Inflammatory macrophage treated with lipopolysaccharide for 1 hour (primary cell): ENCODE measurements at places on chromosomes 16 and 17.
A peak's percentile ranks its signal among the peaks of the same experiment; 100 is the strongest.

DNA sequence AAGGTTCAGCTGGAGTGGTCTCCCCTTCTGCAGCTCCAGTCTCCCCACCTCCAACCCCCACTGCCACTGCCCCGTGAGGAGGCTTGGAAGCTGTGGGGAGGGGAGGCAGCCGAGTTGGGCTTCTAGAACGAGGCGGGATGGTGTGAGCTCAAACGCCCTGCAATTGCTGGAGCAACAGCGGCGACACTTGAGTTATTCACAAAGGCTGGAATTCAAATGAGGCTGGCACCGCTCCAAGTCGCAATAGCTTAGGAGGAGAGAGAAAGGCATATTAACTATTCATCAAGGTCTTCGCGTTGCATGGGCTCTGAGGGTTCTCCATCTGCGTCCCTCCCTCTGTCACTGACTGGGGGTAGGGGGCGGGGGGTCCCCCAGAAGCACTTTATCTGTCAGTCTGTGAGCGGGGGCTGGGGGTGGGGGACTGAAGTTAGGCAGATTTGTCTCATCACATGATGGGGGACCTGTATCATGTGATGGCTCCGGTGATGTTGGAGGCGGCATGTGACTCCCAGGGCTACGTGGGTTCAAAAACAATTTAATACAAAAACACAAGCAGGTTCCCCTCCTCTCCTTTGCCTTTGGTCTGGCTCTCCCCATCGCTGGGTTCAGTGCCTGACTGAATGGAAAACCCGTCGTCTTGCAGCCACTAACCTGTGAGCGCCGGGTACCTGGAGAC is 70.5 kb downstream of the RBBP6 start:
- DNase-seq, result no peak

DNA sequence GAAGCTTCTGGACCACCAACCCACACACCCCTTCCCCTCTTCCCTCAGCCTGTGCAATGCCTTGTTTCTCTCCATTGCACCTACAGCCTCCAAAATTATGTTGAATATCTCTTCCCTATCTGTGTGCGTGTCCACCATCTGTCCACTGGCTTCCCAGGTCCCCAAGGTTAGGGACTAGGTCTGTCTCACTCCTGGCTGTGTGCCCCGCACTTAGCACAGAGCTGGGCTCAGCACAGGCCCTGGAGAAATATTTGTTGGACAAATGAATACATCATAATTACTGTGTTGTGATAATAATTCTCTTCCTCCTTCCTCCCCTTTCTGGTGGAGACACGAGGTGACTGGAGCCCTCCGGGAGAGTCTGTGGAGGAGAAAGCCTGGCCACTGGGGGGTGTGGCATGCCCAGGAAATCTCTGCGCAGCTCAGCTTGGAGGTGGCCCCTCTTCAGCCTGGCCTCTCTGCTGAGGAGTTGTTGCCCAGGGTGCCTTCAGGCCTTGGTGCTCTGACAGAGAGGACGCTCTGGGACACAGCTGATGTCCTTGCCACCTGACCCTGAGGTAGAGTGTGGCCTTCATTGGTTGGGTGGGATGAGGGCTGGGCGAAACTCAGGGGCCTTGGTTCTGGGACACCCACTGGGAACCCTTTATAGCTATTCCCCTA is 3.3 kb upstream of the BRD7 start:
- no peak for DNase-seq

GRCh38 chr16:20956319-20956718 is 55.7 kb downstream of the LYRM1 start:
- no peak for DNase-seq

DNA sequence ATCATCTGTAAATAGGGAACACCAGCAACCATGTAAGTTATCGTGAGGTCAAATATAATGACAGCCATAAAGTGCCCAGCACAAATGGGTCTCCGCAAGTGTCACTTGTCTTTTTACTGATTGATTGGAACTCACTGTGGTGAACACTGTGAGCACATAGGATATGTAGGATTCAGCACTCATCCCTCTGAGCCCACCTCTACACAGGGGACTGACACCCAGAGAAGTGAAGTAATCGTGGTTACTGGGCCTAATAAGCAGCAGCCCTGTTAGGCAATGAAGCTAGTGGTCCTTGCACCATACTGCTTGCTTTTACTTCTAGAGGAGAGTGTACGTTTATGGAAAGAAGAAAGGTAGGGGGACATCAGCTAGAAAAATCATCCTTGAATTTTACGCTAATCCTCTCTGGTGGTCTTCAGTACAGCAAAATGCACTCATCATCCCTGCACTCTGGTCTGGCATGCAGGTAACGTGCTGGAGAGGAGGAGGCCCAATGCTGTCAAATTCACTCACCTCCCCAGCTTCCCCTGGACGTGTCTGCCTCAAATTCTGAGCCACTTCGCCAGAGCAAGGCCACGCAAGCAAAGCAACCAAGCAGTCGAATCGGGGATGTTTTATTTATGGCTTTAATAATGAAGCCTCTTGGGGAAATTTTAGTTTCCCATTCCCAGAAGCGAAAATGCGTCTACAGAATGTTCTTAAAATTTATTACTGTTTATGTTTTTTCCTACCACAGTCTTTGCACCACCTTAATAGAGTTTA is 74.7 kb downstream of the YPEL2 start:
- no peak for DNase-seq

DNA sequence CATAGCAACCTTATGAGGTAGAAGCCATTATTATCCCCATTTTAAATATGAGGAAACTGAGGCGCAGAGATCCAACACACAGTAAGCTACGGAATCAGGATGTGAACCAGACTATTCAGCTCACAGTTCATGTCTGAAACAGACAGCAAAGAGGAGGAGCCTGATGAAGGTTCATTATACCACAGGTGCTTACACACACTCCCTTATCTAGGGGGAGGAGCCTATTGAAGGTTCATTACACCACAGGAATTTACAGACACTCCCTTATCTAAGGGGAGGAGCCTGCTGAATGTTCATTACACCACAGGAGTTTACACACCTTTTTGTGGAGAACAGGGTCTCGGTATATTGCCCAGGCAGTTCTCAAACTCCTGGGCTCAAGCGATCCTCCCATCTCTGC is 21.9 kb downstream of the C16orf95 start:
- DNase-seq, result peak; percentile 8
